Right cardiac atrium (tissue), 5 donors: ENCODE measurements at places on chromosomes 12 and 14.

DNA sequence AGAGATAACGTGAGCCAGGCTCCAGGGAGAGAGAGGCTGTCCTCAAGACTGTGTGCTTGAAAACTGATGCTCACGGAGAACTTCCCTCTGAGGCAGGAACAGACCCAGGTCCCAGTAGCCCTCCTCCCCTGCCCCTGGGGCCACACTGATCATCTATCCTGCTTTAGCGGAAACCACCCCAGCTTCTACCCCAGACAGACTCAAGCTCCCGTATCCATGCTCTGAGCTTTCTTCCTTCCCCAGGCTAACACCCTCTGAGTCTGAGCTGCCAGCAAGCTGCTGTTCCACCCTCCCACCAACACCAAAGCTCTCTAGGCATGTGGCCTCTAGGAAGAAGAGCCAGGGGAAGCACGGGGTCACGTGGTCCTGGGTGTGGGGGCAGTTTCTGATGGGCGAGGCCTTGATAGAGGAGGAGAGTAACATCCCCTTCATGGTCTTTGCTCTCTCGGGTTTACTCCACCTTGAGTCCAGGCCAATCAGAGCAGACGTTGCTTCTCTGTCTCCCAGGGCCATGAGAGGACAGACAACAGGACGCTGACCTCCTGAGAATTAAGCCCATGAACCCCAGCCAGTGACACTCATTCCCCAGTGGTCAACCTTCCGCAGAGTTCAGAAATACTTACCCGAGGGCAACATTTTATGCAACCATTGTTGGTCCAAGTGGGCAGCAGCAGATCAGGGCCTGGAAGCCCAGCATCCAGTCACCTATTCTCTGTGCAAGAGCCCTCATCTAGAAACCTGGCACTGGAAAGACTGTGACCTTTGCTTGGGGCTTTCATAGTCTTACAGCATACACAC, 1.4 kb downstream of the PCK2 start:
- DNase-seq: peak; percentile 82

GRCh38 chr12:27246774-27247173, 2.7 kb downstream of the STK38L start:
- no peak for DNase-seq

DNA sequence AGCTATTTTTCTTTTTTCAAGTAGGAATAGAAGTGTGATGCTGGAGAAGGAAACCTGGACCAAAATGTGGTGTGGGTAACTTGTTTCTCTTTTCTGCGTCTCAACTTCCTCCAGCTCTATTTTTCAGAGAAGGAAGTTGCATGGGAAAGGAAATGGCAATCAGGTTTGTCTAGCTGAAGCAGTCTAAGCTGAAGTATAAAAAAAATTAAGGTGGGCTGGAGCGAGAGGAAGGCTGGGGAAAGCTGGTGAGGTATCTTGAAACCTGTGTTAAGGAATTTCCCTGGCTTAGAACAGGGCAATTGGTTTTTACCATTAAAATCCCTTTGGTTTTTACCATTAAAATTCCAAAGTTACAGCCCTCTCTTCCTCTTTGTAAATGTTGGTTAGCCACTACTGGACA, 34.2 kb upstream of the NINJ2 start:
- no peak for DNase-seq

DNA sequence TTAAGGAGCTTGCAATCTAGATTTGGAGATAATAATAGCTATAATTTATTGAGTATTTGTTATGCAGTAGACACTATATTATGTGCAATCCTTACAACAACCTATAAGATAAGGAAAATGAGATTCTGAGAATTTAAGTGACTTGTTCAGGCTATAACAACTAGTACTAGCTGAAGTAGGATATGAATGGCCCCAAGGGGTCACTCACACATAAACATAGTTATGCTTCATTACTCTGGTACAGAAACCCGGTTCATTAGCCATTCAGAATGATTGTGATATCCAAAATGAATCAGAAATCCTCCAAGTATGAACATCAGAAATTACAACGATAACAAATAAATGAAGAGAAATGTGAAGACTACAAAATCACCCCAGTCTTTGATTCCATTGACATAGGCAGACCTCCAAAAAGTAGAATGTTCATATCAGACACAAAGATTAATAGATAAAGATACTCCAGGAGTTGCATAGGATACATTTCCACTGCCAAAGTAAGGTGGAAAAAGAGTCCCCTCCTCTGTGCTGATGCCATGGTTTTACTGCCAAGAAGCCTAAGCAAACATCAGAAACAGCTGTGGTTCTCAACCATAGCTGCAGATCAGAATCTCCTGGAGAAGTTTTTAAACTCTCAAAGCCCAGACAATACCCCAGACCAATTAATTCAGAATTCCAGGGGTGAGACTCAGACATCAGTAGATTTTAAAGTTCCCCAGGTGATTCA, 8.6 kb upstream of the NID2 start:
- no peak for DNase-seq

DNA sequence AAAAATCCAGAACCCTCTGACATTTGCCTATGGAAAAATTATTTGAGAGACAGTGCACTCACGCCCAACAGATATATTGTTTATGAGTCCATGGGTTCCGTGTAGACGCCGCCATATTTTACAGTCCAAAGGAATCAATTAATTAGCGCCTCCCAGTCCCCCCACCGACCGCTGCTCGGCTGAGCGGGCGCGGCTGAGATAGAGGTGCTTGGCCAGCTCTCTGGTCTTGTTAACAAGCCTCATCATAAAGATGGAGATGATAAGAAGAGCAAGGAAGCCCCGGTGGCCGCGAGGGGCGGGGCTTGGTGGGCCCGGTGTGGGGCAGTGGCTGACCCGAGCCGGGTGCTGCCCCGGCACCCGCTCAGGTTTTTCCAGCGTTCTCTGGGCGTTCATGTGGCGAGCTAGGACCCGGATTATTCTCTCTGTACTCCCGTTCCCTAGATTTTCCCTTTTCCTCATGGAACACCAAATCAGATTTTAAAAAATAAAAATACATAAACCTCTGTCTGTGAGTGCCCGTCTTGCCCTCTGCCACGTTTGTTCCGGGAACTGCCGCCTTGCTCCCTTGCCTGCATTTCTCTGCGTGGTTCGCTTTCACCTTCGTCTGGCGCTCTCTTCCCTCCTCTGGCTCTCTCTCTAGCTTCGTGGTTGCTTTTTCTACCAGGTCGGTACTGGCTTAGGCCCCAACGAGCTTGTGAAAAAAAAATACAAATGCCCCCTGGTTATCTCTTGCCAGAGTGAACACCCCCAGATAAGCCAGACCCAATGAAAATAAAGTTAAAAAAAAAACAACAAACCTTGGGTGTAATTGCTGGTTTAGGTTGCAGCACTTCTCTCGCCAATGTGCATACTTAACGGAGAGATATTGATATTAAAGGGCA, 9.0 kb downstream of the HOXC12 start:
- no peak for DNase-seq

DNA sequence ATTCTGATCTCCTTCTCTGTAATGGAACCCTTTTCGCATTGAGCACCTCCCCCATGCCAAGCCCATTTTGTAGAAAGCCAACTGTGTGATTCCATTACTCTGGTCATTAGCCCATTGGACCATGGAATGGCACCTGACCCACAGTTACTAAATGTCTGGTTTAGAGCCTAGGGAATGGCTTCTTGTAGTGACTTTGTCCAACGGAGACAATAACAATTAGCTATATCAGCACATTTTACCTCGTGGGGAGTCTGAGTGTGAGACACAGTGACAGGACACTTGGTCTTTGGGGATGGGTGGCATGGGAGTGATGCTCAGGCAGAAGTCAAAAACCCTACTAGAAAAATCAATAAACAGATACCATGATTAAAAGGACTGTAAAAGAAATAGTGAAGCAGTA, 10.4 kb downstream of the SLC10A1 start:
- no peak for DNase-seq

- DNase-seq: no peak
These were observed 2.4 kb downstream of the CEP83 start for GRCh38 chr12:94457311-94457710.

GRCh38 chr12:130709971-130710732, 5.9 kb downstream of the RIMBP2 start:
- DNase-seq: no peak

GRCh38 chr12:115709540-115710011, 567.9 kb downstream of the MED13L start:
- DNase-seq: peak; percentile 76

DNA sequence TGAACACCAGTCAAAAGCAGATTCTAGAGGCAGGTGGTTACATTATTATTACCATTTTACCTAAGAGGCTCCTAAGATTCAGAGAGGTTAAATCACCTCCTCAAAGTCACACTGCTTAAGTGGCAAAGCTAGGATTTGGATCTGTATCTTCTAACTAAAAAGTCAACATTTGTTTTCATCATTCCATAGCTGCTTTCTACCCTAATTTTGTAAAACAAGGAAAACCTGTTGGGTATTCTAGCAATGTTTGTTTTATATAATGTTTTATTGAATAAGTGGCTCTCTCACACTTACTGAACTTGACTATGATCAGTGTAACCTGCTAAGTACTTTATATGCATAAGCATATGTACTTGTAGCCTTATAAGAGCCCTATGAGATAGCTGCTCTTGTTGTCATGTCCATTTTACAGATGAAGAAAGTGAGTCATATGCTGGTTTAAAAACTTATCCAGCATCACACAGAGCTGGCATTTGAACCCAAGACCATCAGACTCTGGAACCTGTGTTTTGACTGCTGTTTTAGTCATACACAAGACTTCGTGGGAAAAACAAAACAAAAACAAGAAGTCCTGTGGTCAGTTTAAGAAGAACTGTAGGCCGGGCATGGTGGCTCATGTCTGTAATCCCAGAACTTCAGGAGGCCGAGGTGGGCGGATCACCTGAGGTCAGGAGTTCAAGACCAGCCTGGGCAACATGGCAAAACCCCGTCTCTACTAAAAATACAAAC, 31.7 kb upstream of the EVL start:
- DNase-seq: no peak

DNA sequence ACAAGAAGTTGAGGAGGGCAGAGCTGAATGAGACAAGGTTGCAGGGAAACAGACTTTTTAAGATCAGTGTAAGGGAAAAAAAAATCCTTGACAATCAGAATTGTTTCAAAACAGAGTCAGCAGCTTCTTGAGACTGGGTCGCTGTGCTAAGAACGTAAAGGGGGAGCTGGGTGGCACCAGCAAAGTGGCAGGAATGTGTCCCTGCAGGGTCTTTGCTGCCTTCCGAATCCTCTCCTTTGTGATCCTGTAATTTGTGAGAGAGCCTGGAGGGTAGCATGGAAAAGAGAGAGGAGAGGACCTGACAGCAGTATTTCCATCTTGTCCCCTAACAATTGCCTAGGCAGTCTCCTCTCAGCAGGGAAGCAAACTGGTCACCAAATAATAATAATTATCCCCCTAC, 472.8 kb downstream of the RGS6 start:
- no peak for DNase-seq

- DNase-seq: no peak
These were observed 60.5 kb downstream of the PTPRQ start for GRCh38 chr12:80504389-80505163.

GRCh38 chr14:57610631-57611030, 117.0 kb upstream of the CCDC198 start:
- DNase-seq: no peak

DNA sequence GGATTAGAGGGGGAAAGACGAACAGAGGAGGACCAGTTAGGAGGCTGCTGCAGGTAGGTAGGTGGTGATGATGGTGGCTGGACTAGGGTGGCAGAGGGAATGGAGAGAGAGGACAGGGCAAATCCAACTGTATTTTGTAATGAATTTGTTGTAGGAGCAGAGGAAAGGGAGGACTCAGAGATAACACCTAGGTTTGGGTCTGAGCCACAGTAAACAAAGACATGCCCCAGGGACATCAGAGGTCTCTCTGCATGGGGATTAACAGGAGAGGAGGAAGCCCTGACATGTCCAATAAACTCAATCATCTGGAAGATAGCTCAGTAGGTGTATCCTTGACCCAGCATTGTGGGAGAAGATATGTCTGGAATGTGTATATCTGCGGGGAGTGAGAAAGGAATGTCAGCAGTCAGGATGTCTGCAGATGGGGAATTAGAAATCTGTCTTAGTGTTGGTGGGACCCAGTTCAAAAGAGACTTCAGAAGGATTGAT, 4.7 kb upstream of the SLC48A1 start:
- no peak for DNase-seq
